ENCODE measurements at places on chromosomes 5 and 9.

- DNase-seq = no peak
Observed at GRCh38 chr5:97022898-97023297, 87.0 kb downstream of the LNPEP start.

GRCh38 chr9:108021096-108021710 is 531.6 kb upstream of the KLF4 start:
- no peak for DNase-seq

DNA sequence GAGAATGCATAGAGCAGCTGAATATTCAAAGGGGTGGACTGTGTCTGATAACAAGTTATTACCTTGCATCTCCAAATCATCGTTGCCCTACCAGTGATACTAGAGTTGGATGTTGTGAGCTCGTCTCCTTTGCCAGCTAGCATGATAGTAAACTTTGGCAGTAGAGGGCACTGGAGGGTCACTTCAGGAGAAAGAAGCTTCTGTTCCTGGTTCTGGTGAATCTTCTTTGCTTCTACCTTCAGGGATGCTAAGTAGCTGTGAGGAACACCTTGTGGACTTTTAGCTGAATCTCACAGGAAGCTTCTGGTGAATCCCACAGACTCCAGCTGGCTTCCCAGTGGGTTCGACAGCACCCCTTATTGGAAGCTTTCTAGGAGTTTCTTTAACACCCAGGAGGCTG is 626.6 kb upstream of the SGCD start:
- DNase-seq = no peak

- no peak for DNase-seq
Observed at GRCh38 chr5:6273090-6273735, 105.1 kb downstream of the MED10 start.

GRCh38 chr9:89528131-89528530 is 30.2 kb upstream of the SEMA4D start:
- no peak for DNase-seq

DNA sequence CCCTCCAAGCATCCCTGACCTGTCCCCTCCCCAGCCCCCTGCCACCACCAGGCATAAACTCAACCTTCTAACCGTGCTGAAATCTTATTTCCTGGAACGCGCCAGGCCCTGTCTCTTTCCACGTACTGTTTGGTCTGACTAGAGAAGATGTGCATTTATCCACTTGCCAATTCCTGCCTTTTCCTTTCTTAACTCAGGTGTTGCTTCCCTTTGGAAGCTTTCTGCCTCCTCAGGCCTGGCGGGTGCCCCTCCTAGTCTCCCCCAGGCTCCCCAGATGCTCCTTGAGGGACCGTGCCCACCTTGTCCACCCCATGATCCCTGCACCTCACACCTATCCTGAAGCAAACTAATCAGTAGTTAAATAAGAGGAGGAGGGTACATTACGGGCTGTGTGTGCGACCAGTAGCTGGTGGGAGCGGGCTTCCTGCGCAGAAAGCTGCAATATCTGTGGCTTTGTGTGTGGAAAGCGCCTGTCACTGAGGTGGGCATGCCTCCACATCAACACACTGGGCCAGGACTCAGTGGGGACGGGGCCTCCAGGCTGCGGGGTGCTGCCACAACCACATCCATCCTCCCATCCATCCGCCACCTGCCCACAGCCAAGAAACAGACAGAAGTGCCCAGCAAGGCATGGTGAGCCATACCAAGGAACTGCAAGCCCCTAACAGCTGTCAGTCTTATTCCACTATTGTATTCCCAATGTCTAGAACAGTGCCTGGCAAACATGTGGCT is 73.5 kb downstream of the COL23A1 start:
- no peak for DNase-seq

DNA sequence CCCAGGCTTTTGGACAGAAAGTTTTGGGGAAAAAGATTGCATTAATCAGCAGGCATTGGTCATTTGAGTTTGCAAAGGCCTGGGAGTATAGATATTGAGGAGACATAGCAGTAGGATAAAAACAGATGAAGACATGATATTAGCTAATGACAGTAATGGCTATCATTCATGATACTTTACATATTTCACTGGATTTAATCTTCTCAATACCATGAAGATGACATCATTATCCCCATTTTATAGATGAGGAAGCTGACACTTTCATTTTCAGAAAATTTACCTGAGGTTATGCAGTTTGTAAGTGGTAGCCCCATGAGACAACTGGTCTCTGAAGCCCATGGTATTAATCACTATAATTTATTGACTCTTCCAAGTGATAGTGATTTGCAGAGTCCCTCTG is 23.0 kb downstream of the GLRA1 start:
- DNase-seq = no peak

DNA sequence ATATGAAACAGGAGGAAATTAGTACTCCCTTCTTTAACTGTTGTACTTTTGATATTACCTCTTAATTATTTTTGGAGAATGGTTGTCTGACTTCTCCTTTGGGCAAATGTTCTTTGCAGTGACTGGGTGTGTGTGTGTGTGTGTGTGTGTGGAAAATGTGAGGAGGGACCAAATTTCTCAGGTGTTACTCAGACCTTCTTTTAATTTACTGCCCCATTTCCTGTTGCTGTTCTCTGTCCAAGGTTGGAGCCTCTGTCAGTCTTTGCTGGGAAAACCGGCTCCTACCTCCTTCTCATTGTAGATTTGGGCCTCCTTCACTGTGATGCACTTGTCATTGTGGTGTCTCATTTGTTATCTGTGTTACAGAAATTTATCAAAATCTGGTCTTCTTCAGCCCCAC is 68.4 kb downstream of the PBX3 start:
- DNase-seq = peak; percentile 12

Data from urothelium cell line (cell line).